ENCODE measurements at places on chromosomes 3 and 15. TPM values are rescaled to one million over a fixed set of nuclear protein-coding genes. Genes with fewer than 3 reads are reported as not detected.

DNA sequence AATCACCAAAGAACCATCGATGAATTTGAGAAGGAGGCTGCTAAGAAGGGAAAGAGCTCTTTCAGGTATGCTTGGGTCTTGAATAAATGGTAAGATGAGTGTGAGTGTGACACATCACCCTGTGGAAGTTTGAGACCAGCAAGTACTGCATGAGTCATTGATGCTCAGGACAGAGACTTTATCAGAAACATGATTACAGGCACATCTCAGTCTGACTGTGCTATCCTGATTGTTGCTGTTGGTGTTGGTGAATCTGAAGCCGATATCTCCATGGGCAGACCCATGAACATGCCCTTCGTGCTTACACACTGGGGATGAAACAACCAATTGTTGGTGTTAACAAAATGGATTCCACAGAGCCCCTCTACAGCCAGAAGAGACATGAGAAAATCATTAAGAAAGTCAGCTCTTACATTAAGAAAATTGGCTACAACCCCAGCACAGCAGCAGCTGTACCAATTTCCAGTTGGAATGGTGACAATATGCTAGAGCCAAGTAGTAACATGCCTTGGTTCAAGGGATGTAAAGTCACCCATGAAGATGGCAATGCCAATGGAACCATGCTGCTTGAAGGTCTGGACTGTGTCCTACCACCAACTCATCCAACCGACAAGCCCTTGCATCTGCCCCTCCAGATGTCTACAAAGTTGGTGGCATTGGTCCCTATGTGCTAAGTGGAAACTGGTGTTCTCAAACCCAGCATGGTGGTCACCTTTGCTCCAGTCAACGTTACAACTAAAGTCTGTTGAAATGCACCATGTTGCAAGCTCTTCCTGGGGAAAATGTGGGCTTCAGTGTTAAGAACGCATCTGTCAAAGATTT, 20.5 kb downstream of the TM4SF4 start:
- DNase-seq: no peak

- DNase-seq: no peak
Measured at GRCh38 chr15:40968290-40969085, 15.2 kb downstream of the CHAC1 start.

Gene SLC22A14
- polyA plus RNA-seq: 0.24 TPM

- no peak for DNase-seq
Measured at GRCh38 chr3:34859746-34860145, 779.6 kb upstream of the ARPP21 start.

Gene MRAS
- 28.4 TPM for polyA plus RNA-seq

GRCh38 chr3:50388720-50389413, 29.5 kb upstream of the TMEM115 start:
- DNase-seq: no peak

Data from left lung (tissue), 14 donors.